Ovary (tissue), 10 donors: ENCODE measurements at places on chromosomes 2 and 18. TPM values are rescaled to one million over a fixed set of nuclear protein-coding genes. Genes with fewer than 3 reads are reported as not detected.

DNA sequence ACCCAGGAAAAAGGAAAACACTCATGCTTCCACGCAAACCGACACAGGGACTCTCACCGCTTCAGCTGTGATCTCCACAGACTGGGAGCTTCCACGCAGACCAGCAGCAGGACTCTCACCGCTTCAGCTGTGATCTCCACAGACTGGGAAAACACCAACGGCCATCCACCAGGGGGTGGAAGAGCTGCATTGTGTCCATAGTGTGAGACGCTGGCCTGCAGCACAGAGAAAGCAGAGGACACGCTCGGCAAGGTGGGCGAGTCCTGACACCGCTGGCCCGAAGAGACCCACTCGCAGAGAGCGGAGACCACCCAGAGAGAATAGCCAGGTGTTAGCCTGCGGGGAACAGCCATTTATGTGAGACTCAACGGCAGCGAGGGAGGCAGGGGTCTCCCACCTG lies 42.5 kb upstream of the NFATC1 start:
- H3K4me3 ChIP-seq: no peak overlapping the region
- no peaks in the 10 kb centered on the region for H3K4me1 ChIP-seq
- H3K27ac ChIP-seq: no peak overlapping the region
- no peaks in the 10 kb centered on the region for H3K36me3 ChIP-seq
- DNase-seq: no peak

DNA sequence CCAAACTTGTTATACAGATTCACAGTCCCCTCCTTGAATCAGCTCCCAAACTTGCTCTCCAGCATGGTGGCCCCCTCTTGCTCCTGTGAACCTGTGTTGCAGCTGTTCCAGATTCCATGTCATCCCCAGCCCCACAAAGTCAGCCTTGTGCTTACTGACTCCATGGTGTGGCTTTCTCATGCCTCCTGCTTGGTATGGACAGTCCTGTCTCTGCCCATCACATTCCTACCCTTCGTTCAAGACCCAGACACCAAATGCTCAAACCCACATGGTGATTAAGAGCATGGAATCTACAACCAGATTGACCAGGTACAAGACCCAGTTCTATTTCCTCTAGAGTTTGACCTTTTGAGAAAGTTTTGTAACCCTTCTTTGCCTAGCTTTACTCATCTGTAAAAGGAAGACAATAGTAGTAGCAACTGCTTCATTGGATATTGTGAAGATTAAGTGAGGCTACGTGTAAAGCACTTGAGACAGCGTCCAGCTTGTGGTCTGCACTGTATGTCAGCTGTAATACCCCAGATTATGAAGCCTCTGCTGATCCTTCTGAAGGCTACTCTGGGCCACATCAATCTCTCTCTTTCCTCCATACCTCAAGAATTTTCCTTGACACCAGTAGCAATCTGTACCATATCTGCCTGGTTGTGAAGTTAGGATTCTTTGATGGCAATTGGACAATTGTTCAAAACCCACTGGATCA lies 146.4 kb upstream of the HAAO start:
- no peak overlapping the region for H3K4me3 ChIP-seq
- H3K27ac ChIP-seq: peak overlapping the region; percentile 56
- H3K4me1 ChIP-seq: peaks cover 22% of the 10 kb centered on the region
- DNase-seq: peak; percentile 8
- H3K36me3 ChIP-seq: no peaks in the 10 kb centered on the region
- H3K27me3 ChIP-seq: no peaks in the 10 kb centered on the region

The ASXL2 gene
- total RNA-seq: 22.7 TPM

DNA sequence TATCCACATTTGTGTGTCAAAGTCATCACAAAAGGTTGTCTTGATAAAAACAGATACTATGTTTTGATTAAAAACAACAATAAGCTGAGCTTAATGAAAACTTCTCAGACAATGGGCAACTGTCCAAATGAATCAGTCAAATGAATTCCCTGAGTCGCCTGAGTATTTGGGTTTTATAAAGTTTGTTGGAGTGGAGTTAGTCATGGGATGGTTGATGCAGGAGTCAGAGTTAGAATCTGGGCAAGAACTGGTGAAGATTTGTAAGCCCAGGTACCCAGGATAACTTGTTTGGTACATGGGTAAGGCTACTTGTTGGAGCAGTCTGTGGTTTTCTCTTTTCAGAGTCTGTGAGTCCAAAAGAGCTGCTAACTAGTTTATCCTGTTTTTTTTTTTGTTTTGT lies 34.4 kb upstream of the RAPGEF4 start:
- no peak for DNase-seq
- H3K27ac ChIP-seq: no peak overlapping the region
- H3K4me1 ChIP-seq: no peaks in the 10 kb centered on the region
- no peak overlapping the region for H3K4me3 ChIP-seq
